SW 1271 (cell line): ENCODE measurements at places on chromosomes 16 and 17.

DNA sequence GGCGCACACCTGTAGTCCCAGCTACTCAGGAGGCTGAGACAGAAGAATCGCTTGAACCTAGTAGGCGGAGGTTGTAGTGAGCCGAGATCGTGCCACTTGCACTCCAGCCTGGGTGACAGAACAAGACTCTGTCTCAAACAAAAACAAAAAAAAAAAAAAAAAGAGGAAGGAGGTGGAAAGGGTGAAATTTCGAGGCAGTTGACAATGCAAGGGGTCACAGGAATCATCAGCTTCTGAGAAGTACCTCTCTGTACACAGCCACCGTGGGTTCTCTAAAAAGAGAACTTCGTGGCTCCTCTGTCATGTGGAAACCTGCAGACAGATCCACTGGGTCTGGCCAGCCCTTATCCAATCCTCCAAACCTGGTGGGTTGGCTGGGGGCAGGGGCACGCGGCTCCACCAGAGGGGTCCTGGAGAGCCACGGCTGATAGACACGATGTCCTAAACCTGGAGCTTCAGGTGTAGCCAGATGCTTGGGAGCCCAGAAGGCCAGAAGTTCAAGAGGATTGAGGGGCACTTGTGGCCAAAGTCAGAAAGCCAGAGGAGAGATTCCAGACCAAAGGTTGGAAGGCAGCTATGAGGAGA, 540 bp upstream of the CD300LF start:
- DNase-seq, result no peak

GRCh38 chr17:17054636-17055035, 12.4 kb downstream of the MPRIP start:
- DNase-seq, result no peak

GRCh38 chr17:76252040-76252954, 12.0 kb upstream of the RNF157 start:
- DNase-seq, result no peak

DNA sequence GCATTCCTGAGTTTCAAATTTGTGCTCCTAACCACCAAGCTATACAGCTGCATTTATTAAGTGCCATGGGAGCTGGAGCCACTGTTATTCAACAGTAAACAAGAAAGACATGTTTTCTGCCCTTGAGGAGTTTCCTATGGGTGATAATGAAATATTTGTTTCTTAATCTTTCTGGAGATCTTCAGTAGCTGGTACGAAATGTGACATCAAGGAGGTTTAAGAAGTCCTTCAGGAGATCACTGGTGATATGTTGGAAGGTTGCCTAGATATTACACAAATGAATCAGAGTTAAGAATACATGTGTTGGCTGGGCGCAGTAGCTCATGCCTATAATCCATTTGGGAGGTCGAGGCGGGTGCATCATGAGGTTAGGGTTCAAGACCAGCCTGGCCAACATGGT, 14.9 kb downstream of the RHOT1 start:
- no peak for DNase-seq

DNA sequence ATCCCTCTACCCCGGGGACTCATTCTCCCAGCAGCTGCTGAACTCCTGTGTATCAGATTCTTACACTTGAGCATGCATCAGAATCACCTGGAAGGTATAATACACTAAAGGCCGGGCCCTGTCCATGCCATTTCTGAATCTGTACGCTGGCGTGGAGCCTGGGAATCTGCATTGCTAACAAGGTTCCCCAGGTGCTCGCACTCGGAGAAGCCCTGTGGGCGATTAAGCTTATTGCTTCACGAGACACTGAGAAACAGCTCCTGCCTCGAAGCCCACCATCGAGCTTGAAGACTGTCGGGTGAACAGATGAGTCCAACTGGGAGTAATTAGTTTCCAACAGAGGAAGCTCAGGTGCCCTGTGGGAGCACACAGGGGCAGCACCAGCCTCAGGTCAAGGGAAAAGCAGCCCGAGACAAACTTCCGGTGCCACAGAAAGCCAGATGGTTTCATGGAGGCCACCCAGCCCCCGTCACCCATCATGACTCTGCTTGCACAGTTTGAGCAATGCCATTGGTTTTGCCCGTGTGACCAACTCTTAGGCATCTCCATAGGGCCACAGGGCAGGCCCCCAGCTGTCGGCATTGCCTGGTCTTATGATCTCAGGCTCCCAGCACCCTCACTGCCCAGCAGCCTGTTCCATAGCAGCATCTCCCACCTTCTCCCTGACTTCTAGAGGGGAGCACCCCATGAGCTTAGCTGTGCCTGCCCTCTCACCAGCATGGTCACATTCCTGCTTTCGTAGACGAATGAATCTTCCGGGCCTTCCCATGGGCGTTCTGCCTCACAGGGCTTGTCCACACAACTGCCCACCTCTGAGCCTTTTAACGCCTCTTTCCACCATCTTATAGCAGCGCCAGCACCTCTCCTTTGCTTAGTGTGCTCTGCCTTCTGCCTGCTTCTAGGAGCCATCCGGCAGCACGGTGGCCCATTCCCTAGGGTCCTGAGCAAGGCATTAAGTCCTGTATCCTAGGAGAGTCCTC, 10.9 kb downstream of the CTRB2 start:
- DNase-seq, result no peak

DNA sequence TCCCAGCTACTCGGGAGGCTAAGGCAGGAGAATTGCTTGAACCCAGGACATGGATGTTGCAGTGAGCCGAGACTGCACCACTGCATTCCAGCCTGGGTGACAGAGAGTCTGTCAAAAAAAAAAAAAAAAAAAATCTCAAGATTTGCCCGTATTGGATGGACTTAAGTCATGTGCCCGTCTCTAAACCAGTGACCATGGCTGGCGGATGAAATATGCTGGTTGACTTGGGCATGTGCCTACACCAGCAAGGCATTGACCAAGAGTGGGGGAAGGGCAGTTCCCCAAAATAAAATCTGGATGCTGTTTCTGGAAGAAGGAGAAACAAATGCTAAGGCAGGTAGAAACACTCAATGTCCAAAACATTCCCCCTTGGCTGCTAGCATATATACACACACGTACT, 21.5 kb upstream of the COL1A1 start:
- no peak for DNase-seq

DNA sequence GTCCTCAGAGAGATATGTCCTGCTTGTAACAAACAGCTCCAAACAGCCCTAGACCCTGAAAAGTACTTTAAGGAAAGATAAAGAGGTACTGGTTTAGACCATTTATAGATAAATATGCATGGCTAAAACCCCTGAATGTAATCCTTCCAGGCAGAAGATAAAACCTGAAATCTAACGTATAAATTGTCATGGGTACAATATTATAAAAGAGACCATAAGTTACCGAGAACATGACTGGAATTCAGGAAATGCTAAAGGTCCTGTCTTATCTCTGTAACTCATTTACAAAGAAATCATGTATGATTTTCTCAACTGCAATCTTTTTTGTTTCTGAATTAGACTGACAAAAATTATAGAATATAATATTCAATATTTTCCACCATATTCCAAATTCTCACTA, 9.2 kb upstream of the KANSL1 start:
- no peak for DNase-seq

DNA sequence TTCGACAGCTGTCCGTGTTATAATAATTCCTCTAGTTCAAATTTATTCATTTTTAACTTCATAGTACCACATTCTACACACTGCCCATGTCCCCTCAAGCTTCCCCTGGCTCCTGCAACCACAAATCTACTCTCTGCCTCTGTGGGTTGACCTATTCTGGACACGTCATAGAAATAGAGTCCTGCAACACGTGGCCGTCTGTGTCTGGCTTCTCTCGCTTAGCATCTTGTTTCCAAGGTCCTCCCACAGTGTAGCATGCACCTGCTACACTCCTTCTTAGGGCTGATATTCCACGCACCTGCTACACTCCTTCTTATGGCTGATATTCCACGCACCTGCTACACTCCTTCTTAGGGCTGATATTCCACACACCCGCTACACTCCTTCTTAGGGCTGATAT, 16.5 kb downstream of the SCGB1C2 start:
- DNase-seq, result no peak

GRCh38 chr16:31502981-31503380, 5.2 kb downstream of the RUSF1 start:
- no peak for DNase-seq

DNA sequence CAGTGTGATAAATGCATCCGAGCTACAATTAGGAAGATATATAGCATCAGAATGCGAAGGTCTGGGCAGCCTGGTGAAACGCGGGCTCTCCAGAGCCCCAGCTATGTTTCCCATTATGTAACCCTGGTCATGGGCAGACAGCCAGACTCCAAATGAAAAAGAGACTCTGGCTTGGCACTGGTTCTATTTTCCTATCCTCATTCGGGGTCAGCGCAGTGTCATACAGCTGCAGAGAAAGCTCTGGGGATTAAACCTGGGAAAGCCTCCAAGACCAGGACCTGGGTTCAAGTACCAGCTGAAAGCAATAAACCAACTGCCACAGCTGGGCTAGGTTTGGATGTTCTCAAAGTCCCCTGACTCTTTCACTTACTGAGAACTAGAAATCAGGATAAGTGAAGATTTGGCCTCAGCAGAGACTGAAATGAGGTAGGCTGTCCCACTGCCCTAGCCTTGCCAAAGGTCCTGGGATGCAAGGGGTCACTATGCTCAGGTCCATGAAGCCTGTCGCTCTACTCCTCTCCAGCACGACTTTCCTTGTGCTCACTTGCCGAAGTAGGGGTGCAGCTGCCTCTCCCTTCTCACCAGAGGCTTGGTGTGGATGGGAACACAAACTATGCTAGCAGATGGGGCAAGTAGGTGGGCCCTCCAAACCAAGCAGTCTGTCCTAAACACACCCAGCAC, 123.8 kb downstream of the SMG6 start:
- DNase-seq, result no peak

GRCh38 chr16:11407047-11407982, 62.1 kb downstream of the RMI2 start:
- no peak for DNase-seq

DNA sequence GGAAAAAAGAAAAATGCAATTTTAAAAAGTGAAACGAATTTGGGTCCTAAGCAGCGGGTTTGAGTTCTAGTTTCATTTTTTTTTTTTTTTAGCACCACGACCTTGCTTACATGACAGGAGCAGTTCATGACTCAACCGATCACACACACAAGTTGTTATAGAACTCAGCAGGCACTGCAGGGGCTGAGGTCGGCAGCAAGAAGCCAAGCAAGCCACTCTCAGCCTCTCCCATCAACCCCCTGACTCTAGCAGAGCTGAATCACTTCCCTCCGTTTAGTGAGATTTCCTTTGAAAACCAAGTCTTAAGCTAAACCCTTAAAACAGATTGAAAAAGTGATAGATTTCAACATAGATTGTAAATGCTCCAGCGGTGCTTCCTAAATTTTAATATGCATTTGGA, 520.8 kb downstream of the HAPSTR1 start:
- DNase-seq, result no peak

- DNase-seq, result no peak
Observed at GRCh38 chr17:29616300-29617048, 6.2 kb downstream of the CORO6 start.

DNA sequence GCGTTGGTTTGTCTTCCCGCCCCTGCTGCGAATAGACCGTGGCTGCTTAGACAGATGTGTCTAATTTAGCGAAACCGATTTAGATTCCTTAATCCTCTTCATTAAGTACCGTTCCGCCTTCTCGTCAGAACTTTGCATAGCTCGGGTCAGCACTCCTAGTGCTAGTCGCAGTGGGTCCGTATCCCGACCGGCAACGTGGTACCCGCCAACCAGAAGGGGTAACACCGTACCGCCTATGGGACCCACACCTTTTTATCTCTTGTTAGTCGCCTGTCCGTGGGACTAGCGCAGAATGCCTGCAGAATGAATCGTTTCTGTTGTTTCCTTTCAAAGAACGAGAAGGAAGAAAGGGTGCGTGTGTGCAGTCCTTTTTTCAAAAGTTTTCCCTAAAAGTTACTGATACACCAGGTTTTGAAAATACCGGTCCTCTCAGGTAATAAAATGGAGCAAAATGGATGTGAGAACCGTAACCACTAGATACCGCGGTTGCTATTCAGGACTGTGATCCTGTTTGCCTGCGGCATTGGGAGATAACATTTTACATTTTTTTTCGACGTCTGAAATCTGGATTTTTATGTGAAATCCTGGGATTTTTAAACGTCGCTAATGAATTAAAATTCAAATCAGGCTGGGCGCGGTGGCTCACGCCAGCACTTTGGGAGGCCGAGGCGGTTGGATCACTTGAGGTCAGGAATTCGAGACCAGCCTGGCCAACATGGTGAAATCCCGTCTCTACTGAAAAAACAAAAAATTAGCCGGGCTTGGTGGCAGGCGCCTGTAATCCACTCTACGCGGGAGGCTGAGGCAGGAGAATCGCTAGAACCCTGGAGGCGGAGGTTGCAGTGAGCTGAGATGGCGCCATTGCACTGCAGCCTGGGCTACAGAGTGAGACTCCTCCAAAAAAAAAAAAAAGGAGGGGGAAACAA, 998 bp upstream of the SRSF1 start:
- no peak for DNase-seq

DNA sequence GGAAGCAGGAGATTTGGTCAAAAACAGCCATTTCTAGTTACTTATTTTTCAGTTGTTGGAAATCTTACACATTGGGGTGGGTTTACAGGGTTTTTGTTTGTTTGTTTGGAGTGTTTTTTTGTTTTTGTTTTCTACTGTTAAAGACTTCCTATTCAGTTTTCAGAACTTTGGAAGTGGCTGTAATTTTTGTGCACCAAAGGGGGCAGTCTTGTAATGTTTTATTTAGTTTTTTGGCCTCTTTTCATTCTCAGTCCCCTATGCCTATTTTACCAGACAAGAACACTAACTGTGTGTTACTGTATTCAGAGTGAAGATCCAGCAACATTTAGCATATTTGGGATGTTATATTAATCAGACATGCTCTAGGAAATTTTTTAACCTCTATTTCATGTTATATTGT, 20.6 kb downstream of the TPPP3 start:
- peak; percentile 20 for DNase-seq

- no peak for DNase-seq
Observed at GRCh38 chr16:11806721-11807120, 9.7 kb upstream of the ZC3H7A start.

- DNase-seq, result peak; percentile 41
Observed at GRCh38 chr17:69525920-69526841, 111.7 kb downstream of the MAP2K6 start.

DNA sequence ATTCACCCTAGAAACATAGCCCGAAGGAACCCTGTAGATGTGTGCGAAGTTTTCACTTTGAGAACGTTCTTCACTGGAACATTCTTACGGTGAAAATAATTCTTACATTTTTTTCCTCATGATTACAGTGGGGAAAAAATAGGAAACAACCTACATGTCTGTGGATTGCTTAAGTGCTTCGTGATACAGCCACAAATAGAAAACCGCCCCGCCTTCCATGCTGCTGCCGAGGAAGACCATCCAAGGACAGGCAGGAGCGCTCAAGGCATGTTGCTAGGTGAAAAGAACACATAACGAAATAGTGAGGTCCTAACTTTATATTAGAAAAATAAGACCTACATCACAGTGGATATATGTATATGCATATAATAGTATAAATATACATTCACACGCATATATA, 78.8 kb downstream of the BMERB1 start:
- DNase-seq, result no peak

DNA sequence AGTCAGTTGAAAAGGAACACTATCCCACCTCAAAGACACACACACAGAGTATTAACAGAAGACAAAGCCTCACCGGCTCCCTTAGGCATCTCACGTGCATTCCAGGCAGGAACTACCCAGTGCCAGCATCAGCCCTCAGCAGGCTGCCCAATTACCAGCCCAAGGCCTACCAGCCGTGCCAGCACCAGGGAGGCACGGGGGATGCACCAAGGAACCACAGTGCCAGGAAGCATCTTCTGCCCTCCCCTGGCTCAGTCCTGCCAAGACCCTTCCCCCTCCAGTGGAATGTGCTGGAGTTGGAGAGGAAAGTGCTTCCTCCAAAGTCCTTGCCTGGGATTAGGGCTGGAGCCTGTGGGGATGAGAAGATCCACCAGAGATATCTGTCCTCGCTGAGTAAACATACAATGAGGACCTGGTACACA, 11.0 kb upstream of the KRT19 start:
- no peak for DNase-seq

- no peak for DNase-seq
Observed at GRCh38 chr16:49597796-49598195, 224.2 kb downstream of the C16orf78 start.
